ENCODE measurements at places on chromosomes 12 and 14.

GRCh38 chr12:80565271-80565670 is 121.2 kb downstream of the PTPRQ start:
- peak; percentile 63 for DNase-seq

- no peak for DNase-seq
Measured at GRCh38 chr14:55045087-55045486, 6.4 kb upstream of the MAPK1IP1L start.

GRCh38 chr12:118553856-118554504 is 177.6 kb downstream of the SUDS3 start:
- DNase-seq: no peak

DNA sequence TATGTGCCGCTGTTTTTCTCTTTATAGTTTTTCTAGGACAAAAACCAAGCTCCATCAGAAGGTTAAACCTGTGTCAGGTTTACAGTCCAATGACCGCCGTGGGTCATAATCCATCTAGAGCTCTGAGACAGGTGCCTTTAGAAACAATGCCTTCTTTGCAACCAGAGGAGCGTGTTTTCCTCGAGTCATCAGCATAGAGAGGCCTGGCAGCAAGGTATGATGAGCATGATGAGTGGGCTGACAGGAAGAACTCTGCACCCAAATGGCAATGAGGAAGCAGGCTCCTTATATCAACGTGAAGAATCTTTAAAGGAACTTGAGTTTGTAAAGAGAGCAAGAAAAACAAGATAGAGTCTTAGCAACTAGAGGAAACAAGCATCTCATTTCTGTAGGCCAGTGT is 60.5 kb upstream of the NUDT4 start:
- no peak for DNase-seq

DNA sequence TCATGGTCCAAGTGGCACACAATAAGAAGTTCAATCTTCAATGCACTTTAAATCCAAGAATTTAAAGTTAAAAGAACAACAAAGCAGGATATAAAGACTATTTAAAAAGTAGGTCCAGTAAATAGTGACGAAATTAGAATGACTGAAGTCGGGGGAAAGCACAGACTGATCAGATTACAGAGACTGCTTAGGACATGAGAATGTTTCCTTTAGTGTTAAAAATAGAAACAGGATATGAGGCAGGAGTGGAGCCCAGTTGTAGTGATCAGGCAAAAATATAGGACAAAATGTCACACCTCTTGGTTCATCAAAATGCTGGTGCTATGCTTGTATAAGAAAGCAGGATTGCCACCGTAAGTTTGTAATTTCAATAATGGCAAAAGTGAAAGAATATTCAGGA is 52.2 kb upstream of the CD163 start:
- DNase-seq: peak; percentile 82

GRCh38 chr12:93954166-93955112 is 193.9 kb upstream of the PLXNC1 start:
- no peak for DNase-seq

GRCh38 chr12:48311313-48311712 is 39.4 kb downstream of the ZNF641 start:
- no peak for DNase-seq

GRCh38 chr14:101599234-101599885 is 38.1 kb downstream of the DIO3 start:
- DNase-seq: no peak

GRCh38 chr12:18158774-18159557 is 69.0 kb upstream of the RERGL start:
- DNase-seq: peak; percentile 41

DNA sequence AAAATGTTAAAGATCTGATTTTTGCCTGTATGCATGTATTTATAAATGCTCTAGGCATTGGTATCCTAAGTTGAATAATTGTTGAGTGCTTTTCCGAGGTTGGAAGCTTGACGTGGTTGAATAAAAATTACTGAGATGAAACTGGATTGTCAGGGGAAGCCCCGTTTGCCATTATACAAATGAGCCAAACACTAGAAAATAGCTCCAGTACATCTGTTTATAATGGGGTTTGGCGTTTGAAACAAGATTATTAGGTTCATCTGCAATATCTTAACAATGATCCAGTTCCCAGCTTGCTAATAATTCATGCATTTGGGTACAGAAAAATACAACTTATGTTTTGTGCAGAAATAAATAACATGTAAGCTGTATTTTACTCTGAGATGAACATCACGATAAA is 789.6 kb downstream of the GALC start:
- no peak for DNase-seq

DNA sequence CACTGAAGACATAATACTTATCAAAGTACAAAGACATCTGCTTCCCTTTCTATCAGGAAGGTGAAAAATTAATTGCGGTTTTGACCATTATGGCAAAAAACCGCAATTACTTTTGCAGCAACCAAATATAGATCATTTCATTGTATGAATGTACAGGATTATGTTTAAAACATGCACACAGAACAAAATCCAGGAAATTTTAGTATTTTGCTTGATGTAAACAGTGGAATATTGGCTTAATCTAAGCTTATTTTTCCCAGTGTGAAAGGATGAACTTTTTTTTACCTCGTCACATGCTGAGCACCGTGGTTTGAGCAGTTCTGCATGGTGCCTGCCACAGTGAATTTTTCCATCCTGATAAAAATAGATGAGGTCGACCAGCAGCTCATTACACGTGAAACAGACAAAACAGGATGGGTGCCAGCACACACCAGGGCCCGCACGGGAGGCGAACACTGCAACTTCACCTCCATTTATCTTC is 121.2 kb downstream of the PRICKLE1 start:
- DNase-seq: no peak

- DNase-seq: no peak
Measured at GRCh38 chr12:128690641-128691040, 133.1 kb downstream of the SLC15A4 start.

DNA sequence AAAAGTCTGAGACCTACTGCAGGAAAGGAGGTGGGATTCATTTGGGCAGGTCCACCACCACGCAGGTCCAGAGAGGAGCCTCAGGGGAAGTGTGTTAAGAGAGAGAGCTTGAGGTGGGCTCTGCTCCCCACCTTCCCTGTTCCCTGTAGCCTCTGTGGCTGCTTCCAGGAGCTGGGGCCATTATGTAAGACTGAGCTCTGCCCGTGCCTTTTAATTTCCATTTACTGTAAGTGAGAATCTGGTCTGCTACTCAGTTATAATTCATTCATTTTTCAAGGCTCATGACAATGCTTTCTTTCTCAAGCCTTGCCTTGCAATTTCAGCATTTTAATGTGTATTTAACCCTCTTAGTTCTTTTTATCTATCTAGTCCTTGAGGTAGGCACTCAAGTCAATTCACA is 8.3 kb downstream of the SLC4A8 start:
- no peak for DNase-seq

DNA sequence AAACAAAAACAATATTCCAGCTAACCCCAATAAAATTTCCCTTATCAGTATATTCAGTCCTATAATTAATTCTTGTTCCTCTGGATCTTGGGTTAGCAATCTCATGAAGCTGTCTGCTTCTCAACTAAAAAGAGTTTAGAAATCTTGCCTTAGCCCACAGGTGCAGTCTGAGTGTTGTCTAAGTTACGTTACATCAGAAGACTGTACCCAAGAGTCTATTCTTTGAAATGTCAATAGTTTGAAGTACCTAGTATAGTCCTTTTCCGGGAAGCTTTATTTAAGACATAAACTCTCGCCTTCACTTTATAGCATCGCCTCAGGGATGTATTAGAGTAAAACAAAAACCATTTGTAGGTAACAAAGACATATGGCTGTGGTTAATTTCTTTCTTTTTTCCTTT is 465.1 kb downstream of the FUT8 start:
- DNase-seq: no peak

DNA sequence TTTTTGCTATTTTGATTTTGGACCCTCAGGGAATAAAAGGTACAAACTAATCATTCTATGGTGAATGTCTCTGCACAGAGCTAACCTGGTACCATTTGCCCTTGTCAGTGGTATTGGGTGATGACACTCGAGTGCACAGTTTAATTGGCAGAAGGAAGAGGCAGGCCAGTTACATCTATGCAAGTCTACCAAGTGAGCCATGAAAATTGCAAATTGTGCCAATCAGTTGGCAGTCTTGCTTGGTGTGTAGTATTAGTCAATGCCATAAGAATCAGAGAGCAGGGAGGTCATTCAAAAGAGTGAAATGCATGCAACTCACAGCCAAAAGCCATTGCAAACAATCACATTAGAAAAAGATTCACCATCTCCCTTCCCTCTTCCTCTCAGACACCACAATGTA is 479.6 kb downstream of the ADAMTS20 start:
- no peak for DNase-seq

GRCh38 chr12:102765736-102766135 is 151.3 kb downstream of the PAH start:
- DNase-seq: peak; percentile 66

DNA sequence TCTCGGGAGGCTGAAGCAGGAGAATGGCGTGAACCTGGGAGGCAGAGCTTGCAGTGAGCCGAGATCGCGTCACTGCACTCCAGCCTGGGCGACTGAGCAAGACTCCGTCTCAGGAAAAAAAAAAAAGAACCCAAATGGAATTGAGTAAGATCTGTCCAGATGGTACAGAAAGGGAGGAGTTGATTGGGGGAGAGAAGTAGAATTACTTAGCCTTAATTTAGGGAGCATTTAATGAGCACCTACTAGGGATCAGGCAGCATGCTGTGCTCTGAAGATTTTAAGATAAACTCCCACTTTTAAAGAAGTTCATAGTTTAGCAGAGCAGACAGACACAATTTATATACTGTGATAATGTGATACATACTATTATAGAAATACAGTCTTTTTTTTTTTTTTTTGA is 4.5 kb downstream of the RAB5B start:
- DNase-seq: no peak

- DNase-seq: no peak
Measured at GRCh38 chr14:79167957-79168356, 997.8 kb downstream of the NRXN3 start.

DNA sequence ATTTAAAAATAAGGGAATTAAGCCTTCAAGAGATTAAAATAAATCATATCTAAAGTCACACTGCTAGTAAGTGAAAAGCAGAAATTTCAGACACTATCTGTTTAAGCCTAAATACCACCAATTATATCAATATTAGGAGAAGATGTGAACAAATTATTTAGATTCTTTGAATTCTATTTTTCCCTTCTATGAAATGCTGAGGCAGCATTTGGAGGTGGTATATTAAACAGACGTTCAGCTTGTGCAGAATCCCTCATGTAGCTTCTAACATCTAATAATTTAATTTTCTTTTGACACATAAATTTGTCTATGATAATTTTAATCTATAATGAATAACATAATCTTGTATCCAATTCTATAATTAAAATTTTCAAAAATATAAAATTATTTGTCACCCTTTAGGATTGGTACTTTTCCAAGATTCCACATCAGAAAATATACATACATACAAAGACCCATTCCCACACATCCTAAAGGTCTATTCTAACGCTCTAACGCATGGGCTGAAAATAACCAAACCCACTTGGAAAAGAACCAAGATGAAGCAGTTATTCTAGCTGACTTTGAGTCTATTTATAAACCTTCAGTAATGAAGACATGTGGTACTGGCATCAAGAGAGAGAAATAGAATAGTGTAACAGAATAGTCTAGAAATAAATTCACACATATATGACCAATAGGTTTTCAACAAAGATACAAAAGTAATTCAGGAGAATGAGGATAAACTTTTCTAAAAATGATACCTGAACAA is 751.8 kb downstream of the GALC start:
- DNase-seq: peak; percentile 9

- no peak for DNase-seq
Measured at GRCh38 chr12:97754306-97754705, 291.7 kb downstream of the RMST start.

- peak; percentile 98 for DNase-seq
Measured at GRCh38 chr14:61145034-61145902, 135.9 kb downstream of the TMEM30B start.

- DNase-seq: no peak
Measured at GRCh38 chr12:44384136-44384535, 492.0 kb downstream of the NELL2 start.

GRCh38 chr12:114684098-114684869 is at the start of gene TBX3:
Gene TBX3 (minus strand): TSS chr12:114684175. CDS start chr12:114683200, 975 bp downstream.
- DNase-seq: peak; percentile 100

- no peak for DNase-seq
Measured at GRCh38 chr12:92702754-92703679, at the start of gene PLEKHG7. Gene PLEKHG7 (plus strand): TSS chr12:92702989. CDS start chr12:92706632, 3,643 bp downstream.

DNA sequence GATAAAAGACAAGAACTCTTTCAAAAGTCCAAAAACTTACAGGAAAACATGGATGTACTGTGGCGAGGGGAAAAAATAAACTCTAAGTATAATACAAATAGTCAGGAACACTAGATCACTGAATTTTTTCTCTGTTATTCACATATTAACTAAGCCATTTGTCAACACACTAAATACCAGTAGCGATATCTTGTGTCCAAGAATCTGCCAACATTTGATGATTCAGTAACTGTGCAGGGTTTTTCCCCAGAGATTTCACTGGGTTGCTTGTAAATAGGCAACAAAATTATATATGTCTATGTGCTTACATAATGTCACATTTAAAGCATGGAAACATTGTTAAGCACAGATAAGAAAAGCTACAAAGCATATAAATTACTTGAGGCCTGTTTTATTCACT is 205.9 kb downstream of the KIF21A start:
- DNase-seq: peak; percentile 18

GRCh38 chr14:84969501-84969900 is 560.4 kb upstream of the FLRT2 start:
- no peak for DNase-seq

GRCh38 chr12:124381456-124382296 is 86.8 kb downstream of the RFLNA start:
- DNase-seq: no peak

DNA sequence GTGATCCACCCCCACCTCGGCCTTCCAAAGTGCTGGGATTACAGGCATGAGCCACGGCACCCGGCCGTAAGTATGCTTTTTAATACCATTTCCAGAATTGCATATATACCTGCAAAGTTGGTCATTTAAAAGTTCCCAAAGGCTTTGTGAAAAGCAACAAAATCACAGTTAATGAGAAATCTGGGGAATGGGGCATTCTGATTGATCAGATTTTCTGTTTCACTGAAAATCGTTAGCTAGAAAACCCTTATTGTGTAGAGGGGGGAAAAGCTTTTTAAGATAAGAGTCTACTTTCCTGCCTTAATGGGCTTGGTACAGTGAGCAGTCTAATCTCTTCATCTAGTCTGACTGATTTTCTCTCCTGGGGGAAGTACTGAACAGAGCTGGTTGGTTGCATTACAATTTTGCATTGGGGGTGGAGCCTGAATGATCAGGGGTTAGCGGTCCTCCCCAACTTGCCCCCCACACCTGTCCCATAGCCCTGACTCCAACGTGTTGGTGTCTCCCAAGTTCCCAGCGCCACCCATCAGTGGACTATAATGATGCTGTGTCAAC is 23.8 kb downstream of the IL31 start:
- DNase-seq: no peak

GRCh38 chr14:60735416-60735815 is 855 bp downstream of the MNAT1 start:
- DNase-seq: no peak
